NCI-H345 (cell line): ENCODE measurements at places on chromosomes 2 and 18.

DNA sequence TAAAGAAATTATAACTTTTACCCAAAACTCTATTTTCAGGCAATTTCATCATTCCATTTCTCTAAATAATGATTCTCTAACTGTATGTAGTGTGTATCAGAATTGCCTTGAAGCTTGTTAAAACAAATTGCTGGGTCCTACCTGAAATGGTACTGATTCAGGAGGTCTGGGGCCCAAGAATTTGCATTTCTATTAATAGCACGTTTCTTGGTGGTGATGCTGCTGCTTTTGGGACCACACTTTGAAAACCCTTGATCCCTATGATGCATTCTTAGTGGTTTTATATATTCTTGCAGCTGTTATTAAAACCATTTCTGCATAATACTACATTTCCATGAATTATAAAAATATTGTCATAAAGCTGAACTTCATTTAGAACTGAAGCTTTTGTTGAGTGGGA is 140.7 kb downstream of the NCK2 start:
- no peak for DNase-seq

- peak; percentile 58 for DNase-seq
Measured at GRCh38 chr2:129006135-129006886, 687.6 kb upstream of the HS6ST1 start.

GRCh38 chr18:75875559-75875958 is 448.1 kb upstream of the SMIM21 start:
- DNase-seq = no peak

GRCh38 chr2:167212014-167212648 is 323.9 kb downstream of the XIRP2 start:
- DNase-seq = peak; percentile 49

- no peak for DNase-seq
Measured at GRCh38 chr2:151729837-151730236, 4.4 kb downstream of the NEB start.

GRCh38 chr18:59718108-59718463 is 20.9 kb upstream of the CCBE1 start:
- DNase-seq = no peak

GRCh38 chr2:40935349-40935748 is 483.5 kb upstream of the SLC8A1 start:
- DNase-seq = no peak

GRCh38 chr18:59460072-59460420 is 101.0 kb upstream of the LMAN1 start:
- DNase-seq = no peak
